Activated CD8-positive, alpha-beta memory T cell treated with anti-CD3 and anti-CD28 coated beads for 48 hours (primary cell): ENCODE measurements at places on chromosomes 4 and X.

GRCh38 chr4:157886645-157887044 lies 286.2 kb downstream of the GASK1B start:
- DNase-seq: no peak

GRCh38 chr4:183960962-183961541 lies 55.9 kb downstream of the STOX2 start:
- DNase-seq: no peak

- no peak for DNase-seq
These were observed 192.1 kb downstream of the ADAMTS3 start for GRCh38 chr4:72376901-72377300.

DNA sequence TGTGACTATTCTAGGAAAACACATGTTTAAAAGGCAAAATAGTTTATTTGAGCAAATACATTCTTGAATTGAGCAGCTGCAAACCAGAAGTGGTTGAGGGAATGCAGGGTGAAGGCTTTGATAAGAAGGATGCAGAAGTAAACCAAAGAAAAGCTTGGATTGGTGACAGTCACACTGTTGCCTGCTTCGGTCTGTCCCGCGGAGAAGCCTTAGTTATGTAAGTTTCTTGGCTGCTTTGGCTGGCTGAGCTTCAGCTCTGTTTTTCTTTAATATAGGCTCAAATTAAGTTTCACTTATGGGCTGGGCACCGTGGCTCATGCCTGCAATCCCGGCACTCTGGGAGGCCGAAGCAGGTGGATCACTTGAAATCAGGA lies 67.6 kb downstream of the FAM53A start:
- no peak for DNase-seq

DNA sequence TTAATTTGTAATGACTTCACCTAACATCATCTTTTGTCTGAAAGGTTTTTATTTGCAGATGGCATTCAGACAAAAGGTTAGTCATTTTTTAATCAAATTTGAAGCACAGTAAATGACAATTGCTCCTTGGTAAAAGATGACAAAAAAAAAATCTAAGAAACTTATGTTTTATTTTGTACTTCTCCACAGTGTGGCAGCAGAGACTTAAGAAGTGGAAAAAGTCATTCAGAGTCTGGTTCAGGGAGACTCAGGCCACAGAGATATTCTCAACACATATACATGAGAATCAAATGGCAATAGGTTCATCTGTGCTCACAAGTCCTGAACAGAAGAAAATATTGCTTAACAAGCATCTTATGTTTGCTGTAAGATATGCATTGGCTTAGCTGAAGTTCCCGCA lies 436.2 kb downstream of the KCNIP4 start:
- DNase-seq: no peak

DNA sequence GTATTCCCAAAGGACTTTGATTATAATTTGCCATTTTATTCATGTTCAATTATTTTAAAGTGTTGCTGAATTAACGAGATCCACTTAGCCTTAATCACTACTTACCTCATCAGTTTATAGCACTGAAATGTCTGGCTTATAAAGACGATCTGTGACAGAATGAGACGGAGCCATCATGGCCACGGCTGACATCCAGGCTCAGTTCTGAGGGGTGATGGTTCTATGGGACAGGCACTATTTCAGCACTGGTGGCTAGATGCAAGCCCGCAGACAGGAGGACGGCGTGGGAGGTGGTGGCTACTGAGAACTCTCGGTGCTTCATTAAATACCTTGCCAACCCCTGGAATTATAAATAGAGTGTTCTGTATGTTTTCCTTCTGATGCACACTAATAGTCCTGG lies 1084.2 kb upstream of the TENM3 start:
- DNase-seq: no peak

DNA sequence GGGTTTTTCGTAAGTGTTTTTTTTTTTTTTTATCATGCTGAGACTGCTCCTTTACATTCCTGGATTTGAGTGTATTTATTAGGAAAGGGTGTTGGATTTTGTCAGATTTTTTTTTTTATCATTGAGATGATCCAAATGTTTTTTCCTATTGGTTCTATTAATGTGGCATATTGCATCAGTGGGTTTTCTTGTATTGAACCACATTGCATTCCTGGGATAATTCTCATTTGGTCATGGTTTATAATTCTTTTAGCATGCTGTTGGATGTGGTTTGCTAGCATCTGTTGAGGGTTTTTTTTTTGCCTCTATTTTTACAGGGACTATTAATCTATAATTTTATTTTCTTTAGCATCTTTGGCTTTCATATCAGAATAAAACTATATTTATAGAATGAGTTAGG lies 28.8 kb downstream of the COL4A5 start:
- DNase-seq: no peak
